Endothelial cell of coronary artery (primary cell): ENCODE measurements at places on chromosomes 11 and 22. TPM values are rescaled to one million over a fixed set of nuclear protein-coding genes. Genes with fewer than 3 reads are reported as not detected.

Gene MAFF
- 41.1 and 79.1 TPM in 2 replicates for total RNA-seq

Gene SYCE3
- not detected in 2 replicates for total RNA-seq

Gene SERPIND1
- total RNA-seq, result 0.66 and 7.4 TPM in 2 replicates

Gene GRIK4
- total RNA-seq, result 0.09 and 0.18 TPM in 2 replicates

Gene DBX1
- total RNA-seq, result not detected in 2 replicates

Gene PDE2A
- total RNA-seq, result 10.2 and 23.6 TPM in 2 replicates

Gene EEF1G
- 1,547 and 1,726 TPM in 2 replicates for total RNA-seq
